GM03348 (cell line): ENCODE measurements at places on chromosomes 11 and 22.

GRCh38 chr11:73361953-73362776 lies 14.0 kb upstream of the RELT start:
- DNase-seq = no peak

GRCh38 chr11:20087118-20087521 lies 73.2 kb downstream of the DBX1 start:
- DNase-seq = peak; percentile 54

GRCh38 chr11:69440876-69441275 lies 40.6 kb upstream of the LINC01488 start:
- DNase-seq = no peak

DNA sequence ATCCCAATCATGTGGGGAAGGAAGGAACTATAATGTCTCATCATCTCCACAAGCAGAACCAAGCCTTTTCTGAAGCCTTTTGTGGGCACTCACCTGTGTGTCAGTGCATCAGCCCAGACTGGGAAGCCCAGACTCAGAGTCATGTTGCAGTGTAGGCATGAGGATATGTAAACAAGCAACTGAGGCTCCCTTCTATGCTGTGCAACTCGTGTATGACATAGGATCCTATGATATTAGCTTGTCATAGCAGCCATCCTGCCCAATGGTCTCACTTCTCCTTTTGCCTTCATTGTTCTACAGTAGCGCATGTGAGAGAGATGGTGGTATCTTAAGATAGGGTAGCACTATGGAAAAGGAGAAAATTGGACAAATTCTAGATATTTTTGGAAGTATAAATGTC lies 103.4 kb upstream of the OLFML1 start:
- no peak for DNase-seq

GRCh38 chr22:44707752-44708151 lies 5.7 kb downstream of the PRR5 start:
- DNase-seq = no peak

DNA sequence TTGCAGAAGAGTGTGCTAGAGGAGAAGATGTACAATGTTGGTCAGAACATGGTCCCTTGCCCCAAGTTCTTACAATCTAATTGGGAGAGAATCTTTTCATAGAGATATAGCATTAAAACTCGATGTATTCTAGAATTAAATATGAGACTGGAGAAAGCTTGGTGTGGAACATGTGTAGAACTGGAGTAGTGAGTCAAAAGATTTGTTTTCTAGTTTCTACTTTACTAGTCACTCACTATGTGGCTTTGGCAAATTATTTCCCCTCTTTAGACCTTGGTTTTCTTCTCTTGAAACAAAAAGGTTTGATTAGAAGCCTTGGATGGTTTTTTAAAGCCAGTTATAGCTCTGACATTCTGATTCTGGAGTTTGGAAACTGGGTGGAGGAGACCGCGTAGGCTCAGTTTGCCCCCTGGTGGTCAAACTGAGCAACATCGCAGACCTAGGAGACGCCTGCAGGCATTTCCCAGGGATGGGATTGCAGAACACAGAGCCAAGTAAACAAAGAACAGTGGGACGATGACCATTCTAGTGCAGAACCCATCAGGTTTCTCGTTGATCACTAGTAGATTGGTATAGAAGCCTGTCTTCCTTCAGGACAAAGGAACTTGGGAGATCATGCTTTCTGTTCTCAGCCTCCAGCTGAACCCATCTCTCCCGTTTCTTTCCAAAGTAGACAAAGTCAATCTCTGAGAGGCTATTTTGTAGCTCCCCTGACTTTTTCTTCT lies 8.5 kb upstream of the CHRDL2 start:
- DNase-seq = peak; percentile 87

DNA sequence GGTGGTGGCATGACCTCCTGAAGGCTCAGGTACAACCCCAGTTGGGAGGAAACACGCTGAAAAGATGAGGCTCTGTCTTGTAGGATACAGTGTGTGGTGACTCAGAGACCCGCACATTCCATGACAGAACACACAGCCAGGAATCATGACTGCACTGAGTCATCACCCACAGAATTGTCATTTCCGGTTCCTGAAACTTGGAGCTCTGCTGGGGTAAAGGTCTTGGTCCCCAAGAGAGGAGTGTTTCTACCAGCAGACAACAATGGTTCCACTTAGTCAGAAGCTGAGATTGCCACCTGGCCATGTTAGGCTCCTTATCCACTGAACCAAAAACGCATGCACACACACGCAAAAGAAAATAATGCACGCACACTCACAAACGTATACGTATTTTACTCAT lies 31.5 kb upstream of the CYB5R3 start:
- peak; percentile 92 for DNase-seq
